ENCODE measurements at places on chromosomes 5 and 9.

- peak; percentile 31 for DNase-seq
Observed at GRCh38 chr9:137286975-137287383, 9.5 kb downstream of the TOR4A start.

DNA sequence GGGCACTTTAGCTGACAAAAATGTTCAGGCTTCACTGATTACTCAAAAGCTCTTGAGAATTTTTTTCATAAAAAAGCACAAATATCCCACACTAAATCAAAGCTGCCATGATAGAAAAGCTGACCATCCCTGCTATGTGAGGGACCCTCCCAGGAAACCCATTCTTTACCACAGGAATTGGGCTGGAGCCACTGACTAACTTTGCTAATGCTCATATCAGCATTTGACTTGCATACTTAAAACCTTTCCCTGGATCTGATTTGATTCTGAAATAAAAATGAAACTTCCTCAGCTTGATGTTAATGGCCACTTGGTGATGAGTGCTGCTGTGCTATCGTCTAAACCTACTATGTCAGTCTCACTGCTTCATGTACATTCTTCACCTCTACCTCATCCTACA, 243.6 kb downstream of the PRELID2 start:
- no peak for DNase-seq

- no peak for DNase-seq
Observed at GRCh38 chr9:23563517-23563916, 262.5 kb downstream of the ELAVL2 start.

- peak; percentile 20 for DNase-seq
Observed at GRCh38 chr5:912280-913091, 19.8 kb downstream of the TRIP13 start.

- DNase-seq: no peak
Observed at GRCh38 chr9:110623462-110624025, 44.0 kb upstream of the SVEP1 start.

DNA sequence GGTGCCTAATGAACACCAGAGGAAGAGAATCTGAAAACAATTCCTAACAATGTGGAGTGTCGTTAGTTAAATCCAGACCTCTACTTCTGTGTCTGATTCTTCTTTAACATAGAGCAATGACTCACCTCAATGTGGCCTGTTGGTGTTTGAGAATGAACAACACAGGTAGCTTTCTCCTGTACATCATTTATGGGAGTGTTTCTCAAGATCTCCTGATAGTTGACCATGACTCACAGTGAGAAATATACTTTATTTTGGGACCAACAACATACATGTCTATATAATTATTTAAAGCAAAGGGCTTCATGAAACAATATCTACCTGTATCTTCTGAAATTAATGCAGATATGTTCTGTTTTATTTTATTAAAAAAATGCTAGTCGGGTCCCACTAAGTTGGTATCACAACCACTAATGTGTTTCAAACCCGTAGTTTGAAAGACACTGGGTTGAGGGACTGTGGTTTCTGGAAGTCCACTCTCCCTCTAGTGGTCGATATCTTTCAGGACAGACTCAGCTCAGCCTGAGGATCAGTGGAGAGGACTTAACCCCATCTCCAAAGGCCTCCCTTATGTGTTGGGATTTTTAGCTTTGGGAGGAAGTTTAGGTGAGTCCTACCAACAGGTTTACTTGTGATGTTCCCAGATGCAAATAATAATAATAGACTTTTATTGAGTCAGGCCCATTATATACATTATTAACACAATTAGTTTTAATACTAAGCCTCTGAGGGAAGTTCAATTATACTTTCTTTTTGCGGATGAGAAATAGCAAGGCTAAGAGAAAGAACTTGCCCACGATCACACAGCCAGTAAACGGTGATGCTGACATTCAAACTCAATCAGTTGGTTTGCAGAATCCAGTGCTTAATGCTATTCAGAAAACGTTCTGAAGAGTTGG, 70.0 kb upstream of the KLF9 start:
- DNase-seq: peak; percentile 59

- no peak for DNase-seq
Observed at GRCh38 chr5:24365406-24365805, 279.4 kb downstream of the CDH10 start.

Measured in head of caudate nucleus (tissue), 42 donors.